ENCODE measurements at places on chromosomes 2 and 18. TPM values are rescaled to one million over a fixed set of nuclear protein-coding genes. Genes with fewer than 3 reads are reported as not detected.

Gene FAM237A
- not detected for total RNA-seq

DNA sequence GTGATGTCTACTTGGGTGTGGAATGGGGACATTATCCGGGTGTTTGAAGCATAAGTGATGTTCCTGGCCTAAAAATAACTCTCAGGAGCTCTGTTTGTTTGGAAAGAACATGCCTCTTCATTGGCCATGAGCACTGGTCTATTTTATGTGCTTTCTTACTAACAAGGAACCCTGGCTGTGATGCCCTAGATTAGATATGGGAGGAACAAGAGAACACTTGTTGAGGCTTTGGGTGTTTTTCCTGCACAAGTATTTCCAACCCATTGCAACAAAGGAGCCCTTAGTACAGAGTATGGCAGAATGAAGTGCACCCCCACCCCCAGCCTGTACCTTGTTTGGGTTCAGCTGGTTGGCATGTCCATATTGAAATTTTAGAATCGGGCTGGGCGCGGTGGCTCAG, 95.9 kb downstream of the SLC4A3 start:
- no peak for DNase-seq

- DNase-seq, result no peak
Measured at GRCh38 chr2:168246483-168247340, 683 bp downstream of the STK39 start.

DNA sequence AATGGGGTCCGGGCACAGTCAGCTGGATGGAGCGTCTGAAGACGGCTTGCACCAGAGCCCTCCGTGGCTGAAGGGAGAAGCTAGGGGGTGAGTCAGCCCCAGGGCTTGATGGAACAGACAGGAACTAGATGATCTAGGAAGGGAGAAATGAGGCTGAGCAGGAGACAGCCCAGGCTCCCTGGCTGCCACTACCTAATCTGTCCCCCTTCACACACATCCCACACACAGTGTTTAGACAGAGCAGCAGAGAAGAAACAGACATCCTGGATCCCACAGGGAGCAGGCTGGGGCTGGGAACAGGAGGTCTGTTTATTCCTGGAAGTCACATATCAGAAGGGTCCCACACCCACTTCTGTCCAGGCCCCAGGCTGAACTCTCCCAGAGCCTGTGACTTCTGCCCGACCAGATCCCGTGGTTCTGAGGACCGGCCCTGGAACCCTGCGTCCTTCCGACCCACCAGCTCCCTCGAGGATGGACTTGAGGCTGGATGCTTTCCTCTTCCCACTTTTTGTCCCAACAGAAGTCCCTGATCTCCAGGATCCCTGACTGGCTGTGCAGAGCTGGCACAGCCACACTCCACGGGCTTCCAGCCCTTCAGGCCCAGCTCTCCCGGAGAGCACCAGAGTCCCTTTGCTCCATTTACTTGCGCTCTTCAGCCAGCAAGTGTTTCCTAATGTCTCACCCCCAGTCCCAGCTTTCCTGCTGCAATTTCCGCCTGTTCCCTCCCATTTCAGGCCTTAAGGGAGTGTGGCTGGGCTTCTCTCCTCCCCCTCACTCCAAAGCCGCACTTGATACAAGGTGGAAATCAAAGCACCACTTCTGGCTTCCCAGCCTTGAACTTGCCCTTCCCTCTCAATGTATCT, 1.5 kb upstream of the GPBAR1 start:
- DNase-seq, result no peak

Gene TNFRSF11A
- 0.42 TPM for total RNA-seq

GRCh38 chr2:5234563-5234962, 457.6 kb upstream of the SOX11 start:
- no peak for DNase-seq

DNA sequence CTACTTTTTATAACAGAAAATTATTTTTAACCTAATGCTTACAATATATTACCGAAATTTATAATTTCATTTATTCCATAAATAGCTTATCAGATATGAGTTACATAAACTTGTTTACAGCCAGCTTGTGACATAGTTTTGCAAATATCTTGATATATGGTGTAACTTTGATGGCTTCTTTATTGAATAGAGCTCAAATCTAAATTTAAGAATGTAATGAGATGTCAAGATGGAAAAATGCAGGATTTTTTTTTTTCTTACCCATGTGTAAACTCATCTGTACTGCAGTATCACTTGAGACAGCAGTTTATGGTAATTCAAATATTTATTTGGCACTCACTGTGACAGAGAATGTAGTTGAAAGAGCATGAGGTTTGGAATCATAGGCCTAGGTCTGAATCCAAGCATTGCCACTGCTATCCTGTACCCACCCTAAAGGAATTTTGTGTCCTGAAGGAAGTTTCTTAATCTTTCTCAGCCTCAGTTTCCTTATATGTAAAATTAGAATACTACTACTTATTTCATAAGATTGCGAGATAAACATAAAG, 3.8 kb downstream of the CREB1 start:
- DNase-seq, result no peak

DNA sequence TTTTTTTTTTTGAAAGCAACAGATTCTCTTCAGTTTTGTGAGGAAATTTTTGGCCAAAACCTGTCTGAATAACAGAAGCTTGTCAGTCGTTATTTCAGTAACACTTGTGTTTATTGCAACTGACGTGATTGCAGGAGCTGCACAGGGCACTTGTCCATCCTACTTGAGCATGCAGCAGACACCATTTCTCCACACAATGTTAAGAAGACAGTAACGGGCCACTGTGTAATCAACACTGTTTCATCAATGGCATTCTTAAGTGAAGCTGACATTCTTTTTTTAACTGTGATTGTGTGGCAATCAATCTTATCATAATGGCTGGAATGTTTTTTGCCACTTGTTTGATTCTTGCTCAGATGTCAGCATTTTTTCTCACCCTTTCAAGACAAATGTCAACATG, 50.1 kb upstream of the PIEZO2 start:
- no peak for DNase-seq

GRCh38 chr2:175840256-175840655, 161.8 kb downstream of the LNPK start:
- DNase-seq, result no peak

Gene LOXL3
- 4.2 TPM for total RNA-seq

DNA sequence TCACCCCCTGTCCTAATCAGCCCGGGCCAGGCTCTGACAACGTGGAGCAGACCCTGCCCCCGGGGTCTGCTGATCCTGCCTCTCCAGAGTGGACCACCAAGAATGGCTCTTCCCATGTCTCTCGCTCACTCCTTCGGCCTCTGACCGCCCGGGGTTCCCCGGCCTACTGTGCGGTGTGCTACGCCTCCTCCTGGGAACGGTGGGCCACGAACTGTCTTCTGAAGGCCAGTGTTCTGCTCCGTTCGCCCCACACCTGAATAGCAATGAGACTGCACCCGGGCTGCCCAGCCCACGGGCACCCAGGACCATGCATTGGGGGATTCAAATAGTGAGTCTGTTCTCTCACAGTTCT, 189.7 kb downstream of the TWIST2 start:
- no peak for DNase-seq

GRCh38 chr2:53576166-53576565, 191.4 kb upstream of the CHAC2 start:
- no peak for DNase-seq

Gene RNF138
- 19.4 TPM for total RNA-seq

Gene IL1RL1
- 5.1 TPM for total RNA-seq

DNA sequence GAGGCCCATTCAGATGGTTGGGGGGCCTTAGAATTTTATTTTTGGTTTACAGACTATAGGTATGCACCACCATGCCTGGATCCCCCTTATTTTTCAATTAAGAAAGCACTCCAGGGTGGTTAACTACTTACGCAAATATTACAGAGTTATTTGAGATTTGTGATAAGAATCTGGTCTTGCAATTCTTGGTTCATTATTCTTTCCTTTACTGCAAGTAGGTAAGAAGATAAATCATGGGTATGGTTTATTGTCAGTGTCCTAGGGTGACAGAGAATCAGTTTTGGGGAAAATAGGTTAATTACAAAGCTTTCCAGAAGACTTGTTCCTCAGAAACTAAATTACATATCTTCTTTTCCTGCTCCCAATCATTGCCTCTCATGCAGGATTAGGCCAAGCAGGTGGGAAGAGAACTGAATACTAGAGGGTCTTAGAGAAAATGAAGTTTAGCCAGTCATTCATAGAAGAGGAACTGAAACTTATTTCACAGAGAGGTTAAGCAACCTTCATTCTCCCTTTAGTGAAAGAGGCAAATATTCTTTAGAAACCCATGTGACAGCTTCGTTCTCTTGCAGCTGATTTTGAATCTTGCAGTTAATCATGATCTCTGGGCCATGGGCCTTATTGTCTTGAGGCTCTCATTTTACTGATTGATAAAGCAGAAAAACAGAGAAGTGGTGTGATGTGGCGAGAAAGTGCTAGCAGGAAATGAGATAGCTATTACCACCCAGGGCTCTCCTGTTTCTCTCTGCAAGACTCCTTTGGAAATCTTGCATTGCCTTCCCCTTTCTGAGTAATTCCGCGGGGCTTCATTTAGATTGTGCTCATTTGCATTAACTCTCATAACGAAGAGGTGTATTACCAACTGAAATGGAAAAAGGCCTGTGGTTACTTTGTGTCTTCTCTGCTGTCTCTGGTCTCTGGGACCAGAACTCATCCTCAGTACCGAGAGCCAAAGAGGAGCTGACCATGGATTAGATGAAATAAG, 44.8 kb upstream of the ARHGAP25 start:
- no peak for DNase-seq

All from kidney epithelial cell (primary cell).